ENCODE measurements at places on chromosomes 2 and 18.

GRCh38 chr2:107742460-107743027 is 84.1 kb upstream of the RGPD4 start:
- DNase-seq: no peak

DNA sequence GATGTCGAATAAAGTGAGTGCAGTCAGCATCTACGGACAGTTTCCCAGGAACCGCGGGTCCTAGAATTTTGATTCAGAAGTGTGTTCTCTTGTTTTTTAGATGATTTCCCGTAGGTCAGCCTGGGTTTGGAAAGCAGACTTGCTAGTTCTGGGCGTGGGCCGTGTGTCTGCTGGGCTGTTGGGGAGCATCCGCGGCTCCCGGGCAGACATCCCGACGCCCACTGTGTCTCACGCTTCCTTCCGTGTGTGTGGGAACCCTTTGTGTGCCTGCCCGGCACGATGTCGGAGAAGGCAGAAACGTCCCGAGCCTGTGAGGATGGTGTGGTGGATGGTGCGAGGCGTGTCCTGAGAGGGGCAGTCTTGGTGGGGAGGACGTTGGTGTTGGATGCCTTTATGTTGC is 18.4 kb downstream of the CTDP1 start:
- no peak for DNase-seq

DNA sequence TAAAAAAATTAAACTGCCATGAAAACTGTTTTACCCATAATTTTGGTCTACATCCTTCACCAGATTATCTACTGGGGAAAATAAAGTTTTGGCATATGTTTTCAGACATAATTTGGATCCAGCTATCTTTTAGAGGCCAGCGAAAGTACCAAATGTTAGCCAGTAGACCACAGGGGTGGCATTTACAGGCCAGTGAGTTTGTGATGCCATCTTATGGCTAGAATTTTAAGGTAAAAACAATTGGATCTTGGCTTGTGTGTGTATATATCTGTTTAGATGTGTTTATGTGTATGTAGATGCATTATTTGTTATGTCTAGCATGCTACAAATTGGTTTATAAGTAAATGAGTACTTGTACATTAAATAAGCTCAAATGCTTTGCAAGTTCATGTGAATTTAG is 322.6 kb downstream of the ASXL3 start:
- DNase-seq: no peak

- peak; percentile 10 for DNase-seq
Observed at GRCh38 chr2:45649462-45649857, 2.0 kb upstream of the PRKCE start.

DNA sequence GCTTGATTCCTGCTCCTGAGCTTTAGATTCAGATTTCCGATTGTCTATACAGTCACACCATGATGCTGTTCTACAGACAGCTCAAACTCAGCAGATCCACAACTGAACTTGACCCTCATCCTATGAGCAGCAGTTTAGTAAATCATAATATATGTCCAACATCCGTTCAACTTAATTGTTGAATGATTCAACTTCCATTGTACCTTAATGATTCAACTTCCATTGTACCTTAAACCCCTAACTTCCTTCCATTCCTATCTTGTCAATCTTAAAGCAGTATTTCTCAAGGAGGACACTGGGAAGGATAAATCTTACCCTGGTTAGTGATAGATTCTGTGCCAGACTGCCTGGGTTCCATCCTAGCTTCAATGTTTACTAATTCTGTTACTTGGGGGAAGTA is 60.1 kb downstream of the PIGN start:
- no peak for DNase-seq

- DNase-seq: no peak
Observed at GRCh38 chr2:230457073-230457768, 41.2 kb downstream of the SP100 start.

- DNase-seq: no peak
Observed at GRCh38 chr2:234091883-234092282, 41.4 kb downstream of the SPP2 start.

DNA sequence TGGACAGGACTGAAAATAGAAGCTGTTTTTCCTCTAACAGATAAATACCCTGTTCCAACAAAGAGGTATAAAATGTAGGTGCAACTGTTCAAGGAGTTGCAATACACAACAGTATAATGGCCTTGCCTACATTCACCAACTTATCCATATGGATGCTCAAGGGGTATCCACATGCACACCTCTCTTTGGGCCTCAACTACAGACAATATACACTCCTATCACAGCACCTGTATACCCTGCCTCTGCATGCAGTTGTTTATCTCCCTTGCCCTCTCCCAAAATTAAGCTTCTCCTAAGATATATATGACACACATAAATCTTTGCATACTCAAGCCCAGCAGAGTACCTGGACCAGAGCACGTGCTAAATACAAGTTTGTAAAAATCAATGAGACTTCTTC is 37.3 kb downstream of the DARS1 start:
- DNase-seq: no peak

DNA sequence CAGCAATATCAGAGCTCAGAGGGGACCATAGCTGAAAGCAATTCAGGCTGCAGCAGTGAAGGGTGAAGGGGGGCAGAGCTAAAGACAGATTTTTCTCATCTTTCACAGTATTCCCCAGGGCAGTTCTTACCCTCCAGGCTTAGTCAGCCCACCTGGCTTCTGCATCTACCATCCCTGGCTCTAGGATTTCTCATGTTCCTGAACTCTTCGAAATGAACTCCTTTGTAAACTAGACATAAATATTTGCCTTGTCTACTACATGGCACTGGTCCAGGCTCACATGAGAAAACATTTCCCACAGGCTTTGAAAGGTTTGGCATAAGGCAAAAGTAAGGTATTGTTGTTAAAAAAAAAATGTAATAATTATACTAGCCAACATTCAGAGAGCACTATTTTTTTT is 23.6 kb upstream of the NEB start:
- no peak for DNase-seq

GRCh38 chr2:39991298-39991697 is 212.2 kb upstream of the THUMPD2 start:
- peak; percentile 28 for DNase-seq

DNA sequence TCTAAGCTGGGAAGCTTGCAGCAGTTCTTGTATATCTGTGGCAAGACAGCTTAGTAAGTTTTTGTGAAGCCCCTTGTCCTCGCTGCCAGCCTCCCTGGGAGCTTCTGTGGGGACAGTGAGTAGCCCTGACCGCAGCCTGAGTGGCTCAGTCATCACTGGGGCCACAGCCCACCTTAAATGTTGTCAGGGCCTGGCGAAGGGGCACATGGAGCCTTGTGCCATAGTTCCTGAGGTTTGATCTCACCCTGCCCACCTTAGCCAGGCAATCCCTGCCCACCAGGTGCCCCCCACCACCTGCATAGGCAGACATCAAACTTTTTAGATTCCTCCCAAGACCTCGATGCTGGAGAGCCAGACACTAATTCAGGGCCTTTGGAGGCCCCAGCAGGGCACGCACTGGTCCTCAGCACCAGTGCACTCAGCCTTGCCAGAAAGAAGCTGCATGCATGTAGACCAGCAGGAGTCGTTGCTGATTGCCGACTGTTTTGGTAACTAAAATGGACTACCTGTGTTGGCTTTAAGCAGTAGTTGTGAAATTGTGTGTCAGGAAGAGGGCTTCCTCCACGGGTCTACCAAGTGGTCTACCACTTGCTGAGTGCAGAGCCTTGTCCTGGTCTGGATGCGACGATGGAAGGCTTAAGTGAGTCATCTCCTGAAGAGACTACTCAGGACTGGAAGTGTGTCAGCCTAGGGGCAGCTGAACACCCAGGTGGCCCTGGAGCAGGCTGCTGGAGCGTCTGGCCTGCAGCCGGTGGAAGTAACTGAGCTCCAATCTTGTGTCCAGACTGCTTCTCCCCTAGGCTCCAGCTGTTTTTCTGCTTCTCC is 233.1 kb downstream of the SEPTIN10 start:
- DNase-seq: no peak

- DNase-seq: no peak
Observed at GRCh38 chr2:159169187-159169586, 117.3 kb downstream of the WDSUB1 start.

DNA sequence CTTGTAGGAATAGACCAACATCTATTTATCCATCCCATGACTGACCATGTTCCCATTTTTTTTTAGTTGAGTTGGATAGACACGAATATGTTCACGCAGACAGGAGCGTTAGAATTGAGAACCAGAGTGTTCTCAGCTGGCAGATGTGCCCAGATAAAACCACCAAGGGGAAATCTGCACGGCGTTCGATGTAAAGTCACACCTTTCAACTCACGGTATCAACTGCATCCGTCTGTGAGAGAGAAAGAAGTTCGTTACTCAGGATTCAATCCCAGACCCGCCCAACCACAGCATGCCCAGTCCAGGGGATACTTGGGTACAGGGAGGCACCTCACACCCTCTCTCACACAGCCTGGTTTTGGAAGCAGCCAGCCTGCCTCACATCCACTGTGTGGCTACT is 26.1 kb downstream of the MAL start:
- DNase-seq: no peak

DNA sequence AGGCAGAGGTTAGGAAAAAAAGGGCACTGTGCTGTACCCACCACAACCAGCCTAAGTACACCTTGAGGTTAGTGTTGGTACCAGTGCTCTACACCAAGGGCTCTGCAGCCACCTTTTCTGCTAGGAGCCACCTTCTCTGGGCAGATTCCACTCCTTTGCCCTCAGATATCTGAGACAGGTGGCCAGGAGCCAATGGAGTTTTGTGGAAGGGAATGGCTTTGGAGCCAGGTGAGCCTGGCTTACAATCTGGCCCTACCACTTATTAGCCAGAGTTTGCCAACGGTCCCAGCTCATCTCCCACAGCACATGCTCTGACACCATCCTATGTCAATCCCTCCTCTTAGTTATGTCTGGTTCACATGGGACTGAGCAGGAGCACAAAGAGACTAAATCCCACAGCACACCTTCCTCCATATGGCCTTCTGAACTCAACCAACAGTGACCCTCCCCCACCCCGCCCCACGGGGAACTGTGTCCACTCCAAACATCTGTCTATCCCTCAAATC is 77.5 kb downstream of the CLHC1 start:
- DNase-seq: no peak

GRCh38 chr2:107462181-107462580 is 364.5 kb upstream of the RGPD4 start:
- no peak for DNase-seq

GRCh38 chr18:9685615-9685890 is 22.5 kb upstream of the RAB31 start:
- no peak for DNase-seq

DNA sequence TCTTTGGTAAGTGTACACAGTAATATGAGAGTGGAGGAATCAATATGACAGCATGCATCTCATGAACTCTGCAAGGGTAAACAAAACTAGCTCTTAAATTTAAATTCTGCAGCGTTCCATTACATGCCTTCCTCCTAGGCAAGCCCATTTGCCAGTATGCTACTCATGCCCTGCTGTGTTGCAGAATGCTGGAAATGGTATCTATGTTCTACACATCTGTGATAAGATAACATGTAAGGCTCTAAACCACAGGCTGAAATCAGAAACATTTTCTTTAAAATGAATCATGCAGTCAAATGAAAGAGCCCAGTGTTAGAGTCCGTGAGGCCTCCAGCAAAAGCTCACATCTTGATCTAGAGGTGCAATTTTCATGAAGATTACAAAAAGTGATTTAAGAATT is 112.8 kb upstream of the FN1 start:
- DNase-seq: peak; percentile 29

All from fibroblast of gingiva (primary cell).